SK-N-DZ (cell line): ENCODE measurements at places on chromosomes 5 and 9.
A peak's percentile ranks its signal among the peaks of the same experiment; 100 is the strongest.

GRCh38 chr5:135466178-135467050 is 14.3 kb upstream of the TIFAB start:
- peak; percentile 76 for DNase-seq

GRCh38 chr5:1016476-1016875 is 7.9 kb downstream of the NKD2 start:
- DNase-seq, result no peak

- no peak for DNase-seq
These were observed 336.8 kb upstream of the RFX3 start for GRCh38 chr9:3862561-3862960.

DNA sequence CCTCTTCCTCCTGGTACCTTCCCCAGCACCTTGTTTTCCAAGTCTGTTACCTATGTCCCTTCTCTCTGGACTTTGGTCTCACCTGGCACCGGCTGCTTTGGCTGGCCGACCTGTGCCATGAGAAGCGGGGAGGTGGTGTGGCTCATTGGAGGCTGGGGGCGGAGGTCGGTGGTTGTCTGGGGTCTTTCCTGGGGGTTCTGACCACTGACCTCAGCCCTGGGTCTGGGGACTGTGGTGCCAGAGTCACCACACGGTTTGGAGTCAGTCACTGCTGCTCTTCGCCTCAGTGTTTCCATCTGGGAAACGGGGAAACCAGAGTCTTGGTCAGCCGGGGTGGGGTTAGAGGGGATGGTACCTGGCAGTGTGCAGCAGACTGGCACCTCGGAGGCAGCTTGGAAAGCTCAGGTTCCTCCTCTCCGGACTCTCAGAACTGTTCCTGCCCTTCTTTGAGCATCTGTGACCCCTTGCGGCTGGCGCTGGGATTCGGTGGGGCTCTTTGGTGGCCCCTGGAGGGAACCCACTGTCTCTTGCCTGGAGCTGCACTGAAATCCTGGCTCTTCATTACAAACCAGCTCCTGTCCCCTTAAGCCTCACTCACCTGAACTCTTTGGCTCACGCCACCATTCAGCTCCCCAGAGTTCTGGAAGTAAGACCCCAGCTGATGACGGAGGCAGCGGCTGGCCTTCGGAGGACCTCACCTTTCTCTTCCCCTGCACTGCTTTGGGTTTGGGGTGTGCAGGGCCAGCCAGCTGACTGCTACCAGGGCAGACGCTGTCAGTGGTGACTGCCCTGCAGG is 4.1 kb upstream of the RXRA start:
- no peak for DNase-seq

- DNase-seq, result peak; percentile 9
These were observed 59.2 kb downstream of the DAPK1 start for GRCh38 chr9:87556821-87557220.

GRCh38 chr9:132164604-132165362 is 2.9 kb downstream of the NTNG2 start:
- no peak for DNase-seq

DNA sequence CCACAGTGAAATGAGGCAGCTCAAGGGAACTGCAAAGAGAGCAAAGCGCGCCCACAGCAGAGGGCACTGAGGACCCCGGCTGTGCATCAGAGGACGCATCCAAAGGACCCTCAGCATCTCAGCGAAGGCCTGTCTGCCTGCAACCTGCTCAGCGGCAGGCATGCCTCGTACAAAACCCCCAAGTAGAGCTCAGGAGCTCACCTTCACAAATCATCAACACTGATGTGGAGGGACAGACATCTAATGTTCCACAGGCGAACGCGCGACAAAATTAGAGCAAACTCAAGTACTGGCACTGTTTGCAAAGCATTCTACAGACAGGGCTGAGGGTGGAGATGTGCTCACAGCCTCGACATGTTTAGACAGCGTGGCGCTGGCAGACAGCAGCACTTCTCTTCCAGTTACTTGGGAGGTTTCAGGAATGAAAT is 81.0 kb downstream of the DCP2 start:
- DNase-seq, result no peak
